SJSA1 (cell line): ENCODE measurements at places on chromosomes 4 and X. TPM values are rescaled to one million over a fixed set of nuclear protein-coding genes. Genes with fewer than 3 reads are reported as not detected.

- DNase-seq = no peak
- no peak overlapping the region for H3K4me3 ChIP-seq
- H3K27ac ChIP-seq = no peak overlapping the region
- no peaks in the 10 kb centered on the region for H3K4me1 ChIP-seq
- no peaks in the 10 kb centered on the region for H3K27me3 ChIP-seq
Observed at GRCh38 chr4:170979736-170980135, 833.5 kb upstream of the GALNTL6 start.

RP2 gene
- total RNA-seq = 27.2 and 40.6 TPM in 2 replicates

DNA sequence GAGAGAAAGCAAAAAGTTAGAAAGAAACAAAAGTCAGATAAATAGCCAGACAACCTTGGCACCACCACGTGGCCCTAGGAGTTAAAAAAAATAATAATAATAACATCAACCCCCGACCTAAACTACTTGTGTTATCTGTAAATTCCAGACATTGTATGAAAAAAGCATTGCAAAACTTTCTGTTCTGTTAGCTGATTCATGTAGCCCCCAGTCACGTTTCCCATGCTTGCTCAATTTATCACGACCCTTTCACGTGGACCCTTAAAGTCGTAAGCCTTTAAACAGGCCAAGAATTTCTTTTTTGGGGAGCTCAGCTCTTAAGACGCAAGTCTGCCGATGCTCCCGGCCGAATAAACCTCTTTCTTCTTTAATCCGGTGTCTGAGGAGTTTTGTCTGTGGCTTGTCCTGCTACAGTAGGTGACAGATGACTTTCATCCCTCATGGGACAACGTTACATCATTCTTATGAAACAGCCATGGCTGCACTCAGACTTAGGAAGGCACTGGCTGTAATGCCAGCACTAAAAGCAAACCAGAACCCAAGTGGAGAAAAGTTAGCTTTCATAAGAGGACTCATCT is 520 bp downstream of the ACOX3 start:
- H3K27me3 ChIP-seq = no peaks in the 10 kb centered on the region
- no peaks in the 10 kb centered on the region for H3K36me3 ChIP-seq
- 0 out of 2 replicates have a peak, but pooled peaks cover 2% of the 10 kb centered on the region for H3K4me1 ChIP-seq
- peak overlapping the region; percentile 84 for H3K4me3 ChIP-seq
- DNase-seq = no peak

DNA sequence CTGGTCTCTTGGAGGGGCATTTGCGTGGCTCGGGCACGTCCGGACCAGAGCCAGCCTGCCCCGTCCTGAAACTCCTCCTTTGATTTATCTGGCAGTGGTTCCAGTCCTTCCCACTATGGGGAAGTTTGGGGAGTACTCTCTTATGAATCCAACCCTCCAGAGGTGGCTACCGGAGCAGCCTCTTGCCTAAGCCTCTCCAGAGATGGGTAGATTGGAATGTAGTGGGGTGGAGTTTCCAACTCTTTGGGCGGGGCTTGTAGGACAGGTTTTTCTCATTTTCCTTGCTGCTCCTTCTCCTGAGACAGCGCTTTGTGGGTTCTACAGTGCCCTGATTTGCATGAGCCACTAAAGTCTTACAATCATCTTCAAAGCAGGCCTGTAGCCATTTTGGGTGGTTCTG is 60.1 kb upstream of the XAGE1B start:
- no peak for DNase-seq
- no peak overlapping the region for H3K4me3 ChIP-seq
- H3K27ac ChIP-seq = no peak overlapping the region
- H3K27me3 ChIP-seq = no peaks in the 10 kb centered on the region
- no peaks in the 10 kb centered on the region for H3K36me3 ChIP-seq
- no peaks in the 10 kb centered on the region for H3K4me1 ChIP-seq

GRCh38 chrX:16839219-16839851 is 30.8 kb downstream of the RBBP7 start:
- no peak overlapping the region for H3K4me3 ChIP-seq
- H3K4me1 ChIP-seq = peaks cover 27% of the 10 kb centered on the region
- DNase-seq = peak; percentile 30
- peaks cover 32% of the 10 kb centered on the region for H3K36me3 ChIP-seq
- no peaks in the 10 kb centered on the region for H3K27me3 ChIP-seq

- no peak overlapping the region for H3K4me3 ChIP-seq
- H3K36me3 ChIP-seq = no peaks in the 10 kb centered on the region
- DNase-seq = no peak
- no peak overlapping the region for H3K27ac ChIP-seq
Observed at GRCh38 chr4:128566693-128567092, 242.8 kb upstream of the JADE1 start.

ESX1 gene
- total RNA-seq = not detected in 2 replicates

GRCh38 chrX:135688137-135688536 is 25.3 kb upstream of the CT45A1 start:
- H3K27ac ChIP-seq = no peak overlapping the region
- H3K4me1 ChIP-seq = no peaks in the 10 kb centered on the region
- no peaks in the 10 kb centered on the region for H3K27me3 ChIP-seq
- no peak for DNase-seq

GALNT7 gene
- 14.8 and 24.7 TPM in 2 replicates for total RNA-seq

- no peak for DNase-seq
- H3K27ac ChIP-seq = no peak overlapping the region
- H3K36me3 ChIP-seq = no peaks in the 10 kb centered on the region
- no peak overlapping the region for H3K4me3 ChIP-seq
- peaks cover 10% of the 10 kb centered on the region for H3K4me1 ChIP-seq
Observed at GRCh38 chr4:137644201-137644600, 111.9 kb upstream of the PCDH18 start.

GRCh38 chrX:3713937-3714434 is 537 bp upstream of the PRKX start:
- H3K27ac ChIP-seq = no peak overlapping the region
- no peak for DNase-seq
- H3K4me1 ChIP-seq = no peaks in the 10 kb centered on the region
- H3K36me3 ChIP-seq = no peaks in the 10 kb centered on the region
